ENCODE measurements at places on chromosomes 6 and 20. TPM values are rescaled to one million over a fixed set of nuclear protein-coding genes. Genes with fewer than 3 reads are reported as not detected.

The SLC17A2 gene
- total RNA-seq = not detected

The C6orf163 gene
- 0.93 TPM for total RNA-seq

The MYB gene
- total RNA-seq = not detected

The LINC00237 gene
- total RNA-seq = not detected

The PDE7B gene
- total RNA-seq = 2.7 TPM

The COL12A1 gene
- 22.5 TPM for total RNA-seq

GRCh38 chr6:162157167-162157870 is 570.2 kb downstream of the PRKN start:
- DNase-seq = no peak

DNA sequence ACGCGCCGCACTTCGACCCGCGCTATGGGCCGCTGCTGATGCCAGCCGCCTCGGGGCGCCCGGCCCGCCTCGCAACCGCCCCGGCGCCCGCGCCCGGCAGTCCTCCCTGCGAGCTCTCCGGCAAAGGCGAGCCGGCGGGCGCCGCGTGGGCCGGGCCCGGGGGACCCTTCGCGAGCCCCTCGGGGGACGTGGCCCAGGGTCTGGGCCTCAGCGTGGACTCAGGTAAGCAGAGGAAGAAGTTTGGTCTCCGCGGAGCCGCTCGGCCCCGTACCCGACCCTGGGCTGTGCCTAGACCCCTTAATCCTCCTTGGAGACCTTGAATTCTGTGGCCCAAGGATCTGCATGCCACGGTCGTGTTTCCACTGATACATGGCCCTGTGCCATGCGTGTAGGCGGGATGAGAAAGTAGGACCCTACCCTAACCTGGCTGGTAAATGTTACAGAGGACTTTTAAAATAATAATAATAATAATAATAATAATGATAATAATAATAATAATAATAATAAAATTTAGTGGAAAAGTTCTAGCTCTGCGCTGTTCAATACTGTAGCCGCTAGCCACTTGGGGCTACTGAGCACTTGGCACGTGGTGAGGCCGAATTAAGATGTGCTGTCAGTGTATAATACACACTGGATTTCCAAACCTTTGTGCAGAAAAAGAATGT is 5.6 kb downstream of the VGLL2 start:
- DNase-seq = no peak

GRCh38 chr6:150189122-150189521 is 46.3 kb downstream of the PPP1R14C start:
- DNase-seq = no peak

DNA sequence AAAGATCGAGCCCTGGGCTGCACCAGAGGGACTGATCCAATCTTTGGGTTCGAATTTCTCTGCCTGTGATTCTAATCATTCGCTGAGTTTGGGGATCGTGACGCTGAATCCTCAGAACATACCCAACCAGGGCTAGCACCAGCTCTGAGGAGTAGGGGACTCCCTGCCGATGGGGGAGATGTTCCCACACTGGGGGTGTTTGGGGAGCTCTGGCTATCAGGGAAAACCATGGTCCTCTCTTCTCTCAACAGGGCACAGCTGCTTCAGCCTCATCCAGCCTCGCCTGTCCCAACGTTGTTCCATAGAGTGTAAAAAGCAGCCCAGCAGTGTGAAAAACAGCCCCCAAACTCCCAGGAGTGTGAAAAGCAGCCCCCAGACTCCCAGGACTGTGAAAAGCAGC is 136.6 kb downstream of the ANKRD60 start:
- no peak for DNase-seq

- no peak for DNase-seq
Measured at GRCh38 chr6:139962654-139963347, 588.4 kb upstream of the CITED2 start.

DNA sequence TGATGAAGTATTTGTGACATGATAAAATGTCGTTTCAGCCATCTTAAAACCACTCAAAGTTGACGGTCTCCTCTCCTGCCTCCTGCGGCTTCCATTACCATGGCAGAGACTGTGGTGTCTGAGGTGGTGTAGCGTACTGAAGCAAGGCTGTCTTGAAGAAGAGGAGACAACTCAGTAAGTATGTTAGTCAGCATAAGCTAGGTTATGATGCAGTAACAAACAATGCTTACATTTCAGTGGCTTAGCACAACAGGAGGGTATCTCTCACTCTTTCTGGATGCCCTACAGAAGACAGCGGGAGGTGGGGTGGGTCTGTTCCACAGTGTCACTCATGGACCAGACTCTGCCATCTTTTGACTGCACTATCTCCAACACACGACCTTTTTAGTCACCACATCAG is 174.7 kb upstream of the AHI1 start:
- no peak for DNase-seq

- no peak for DNase-seq
Measured at GRCh38 chr20:16562259-16562658, 11.0 kb downstream of the KIF16B start.

DNA sequence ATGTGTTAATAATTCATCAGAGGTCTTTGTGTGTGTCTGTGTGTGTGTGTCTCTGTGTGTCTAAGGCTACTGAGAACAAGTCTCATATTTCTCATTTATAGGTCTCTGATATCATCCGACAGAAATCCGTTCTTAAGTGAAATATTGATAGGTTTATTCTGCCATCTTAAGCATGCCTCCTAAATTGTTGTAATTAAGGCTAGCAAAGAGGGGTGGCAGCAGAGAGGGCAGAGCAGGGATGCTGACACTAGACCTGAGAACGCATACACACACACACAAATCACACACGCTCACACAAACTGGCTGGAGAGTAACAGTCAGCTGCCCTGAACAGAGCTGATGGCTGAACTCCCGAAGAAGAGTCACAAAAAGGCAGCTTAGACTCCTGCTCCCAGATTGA is 84.9 kb upstream of the LRFN2 start:
- no peak for DNase-seq

DNA sequence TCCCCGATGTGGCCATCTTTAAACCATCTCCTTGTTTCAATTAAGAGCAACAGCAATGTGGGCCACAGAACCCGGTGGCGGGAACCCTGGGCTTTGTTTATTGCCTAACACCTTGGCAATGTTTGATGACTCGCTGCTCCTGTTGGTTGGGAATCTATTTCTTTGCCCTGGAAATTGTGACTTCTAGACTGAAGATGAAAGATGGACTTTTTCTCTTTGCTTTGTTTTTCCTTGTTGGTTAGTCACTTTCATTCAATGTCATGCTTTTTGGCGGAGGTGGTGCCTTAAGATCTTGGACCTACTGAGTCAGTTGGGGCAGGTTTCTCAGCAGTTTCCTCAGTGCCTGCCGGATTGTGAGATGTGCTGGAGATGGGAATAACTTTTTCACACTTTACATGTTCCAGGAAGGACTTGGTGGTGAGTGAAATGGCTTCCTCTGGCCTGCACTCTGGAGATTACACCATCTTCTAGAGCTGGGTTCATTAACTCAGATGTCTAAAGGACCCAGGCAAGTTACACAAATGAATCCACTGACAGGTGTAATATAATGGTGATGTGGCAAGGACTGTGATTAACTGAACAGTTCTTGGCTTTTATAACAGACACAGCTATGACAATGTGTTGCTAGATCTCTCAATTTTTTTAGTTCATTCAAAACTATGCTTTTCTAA is 56.3 kb downstream of the TSHZ2 start:
- no peak for DNase-seq

DNA sequence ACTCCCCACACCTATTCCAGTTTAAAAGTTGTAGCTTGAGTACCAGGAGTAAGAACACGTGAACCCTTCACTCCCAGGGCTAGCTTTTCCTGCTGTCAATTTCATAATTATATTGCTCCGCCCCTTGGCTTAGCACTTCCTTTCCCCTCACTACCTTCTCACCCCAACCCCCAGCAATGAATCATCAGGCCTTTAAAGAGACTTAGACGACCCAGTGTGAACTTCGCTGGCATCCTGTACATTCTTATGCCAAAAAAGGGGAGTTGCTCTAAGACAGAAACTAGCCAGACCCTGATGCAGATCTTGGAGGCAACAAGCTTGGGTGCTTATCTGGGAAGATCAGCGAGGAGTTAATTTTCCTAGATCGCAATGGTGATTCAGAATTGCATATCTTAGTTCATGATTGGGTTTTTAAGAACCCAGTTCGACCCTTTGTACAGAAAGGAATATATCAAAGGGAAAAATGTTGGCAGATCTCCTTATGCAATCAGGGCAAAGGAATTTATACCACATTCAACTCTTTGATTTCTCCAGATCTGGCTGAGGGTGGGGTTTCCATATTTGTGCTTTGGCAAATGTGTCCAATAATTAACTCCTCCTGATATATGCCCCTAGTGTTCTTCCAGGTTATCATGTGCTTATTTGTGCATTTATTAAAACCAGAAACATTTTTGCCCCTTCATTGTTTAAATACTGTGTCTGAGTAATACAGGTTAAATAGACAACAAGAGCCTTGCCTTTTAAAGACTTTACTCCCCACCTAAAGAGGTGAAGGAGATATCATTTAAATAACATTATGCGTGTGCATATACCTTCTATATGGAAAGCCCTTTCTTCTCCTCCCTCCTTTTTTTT is 8.1 kb upstream of the ATXN1 start:
- peak; percentile 14 for DNase-seq

DNA sequence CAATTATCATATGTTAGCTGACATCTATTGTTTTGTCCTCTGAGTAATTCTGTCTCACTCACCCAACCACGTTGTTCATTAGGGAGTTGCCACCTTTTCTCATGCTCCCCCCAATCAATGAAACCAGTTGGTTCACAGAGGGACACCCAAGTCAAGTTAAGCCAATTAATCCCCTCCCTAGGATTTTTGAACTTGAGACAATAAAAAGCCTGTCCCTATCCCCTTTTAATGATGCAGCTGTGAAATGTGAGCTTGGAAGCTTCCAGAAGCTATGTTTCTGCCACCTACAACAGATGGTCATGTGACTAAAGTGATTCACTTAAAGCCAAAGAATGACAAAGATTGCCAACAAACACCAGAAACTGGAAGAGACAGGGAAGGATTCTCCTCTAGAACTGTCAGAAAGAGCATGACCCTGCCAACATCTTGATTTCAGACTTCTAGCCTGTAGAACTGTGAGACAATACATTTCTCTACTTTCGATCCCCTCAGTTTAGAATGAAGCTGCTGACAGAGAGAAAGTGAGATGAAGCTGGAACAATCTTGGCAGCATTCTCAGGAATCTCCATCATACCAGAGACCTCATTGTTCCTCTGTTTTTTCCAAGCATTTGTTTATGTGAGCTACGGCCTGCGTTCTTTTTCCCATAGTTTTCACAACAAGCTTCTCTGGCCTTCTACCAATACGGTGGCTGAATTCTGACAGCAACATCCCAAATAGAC is 57.8 kb upstream of the TPD52L1 start:
- no peak for DNase-seq

GRCh38 chr6:35485402-35485877 is 11.4 kb downstream of the TEAD3 start:
- peak; percentile 46 for DNase-seq

- DNase-seq = peak; percentile 83
Measured at GRCh38 chr6:148611213-148611612, 135.6 kb upstream of the UST start.

- DNase-seq = no peak
Measured at GRCh38 chr6:169971081-169971861, 219.8 kb downstream of the ERMARD start.
